ENCODE measurements at places on chromosomes 1 and 21. TPM values are rescaled to one million over a fixed set of nuclear protein-coding genes. Genes with fewer than 3 reads are reported as not detected.

DNA sequence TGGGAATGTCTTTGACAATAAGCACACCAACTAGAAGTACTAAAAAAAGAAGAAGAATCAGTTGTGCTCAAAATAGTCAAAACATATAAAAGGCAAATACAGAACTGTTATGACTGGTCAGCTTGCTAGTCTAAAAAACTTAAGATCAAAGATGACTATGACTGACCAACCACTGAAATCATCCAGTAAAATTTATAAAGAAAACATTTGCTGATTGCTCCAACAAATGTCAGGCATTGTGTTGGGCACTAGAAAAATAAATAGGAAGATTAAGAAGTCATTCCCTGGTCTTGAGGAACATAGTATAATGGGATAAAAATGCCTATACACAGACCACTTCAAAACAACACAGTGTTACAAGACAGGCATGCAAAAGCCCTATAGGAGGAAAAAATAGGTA is 9.3 kb upstream of the ANGPTL3 start:
- no peak for DNase-seq

DNA sequence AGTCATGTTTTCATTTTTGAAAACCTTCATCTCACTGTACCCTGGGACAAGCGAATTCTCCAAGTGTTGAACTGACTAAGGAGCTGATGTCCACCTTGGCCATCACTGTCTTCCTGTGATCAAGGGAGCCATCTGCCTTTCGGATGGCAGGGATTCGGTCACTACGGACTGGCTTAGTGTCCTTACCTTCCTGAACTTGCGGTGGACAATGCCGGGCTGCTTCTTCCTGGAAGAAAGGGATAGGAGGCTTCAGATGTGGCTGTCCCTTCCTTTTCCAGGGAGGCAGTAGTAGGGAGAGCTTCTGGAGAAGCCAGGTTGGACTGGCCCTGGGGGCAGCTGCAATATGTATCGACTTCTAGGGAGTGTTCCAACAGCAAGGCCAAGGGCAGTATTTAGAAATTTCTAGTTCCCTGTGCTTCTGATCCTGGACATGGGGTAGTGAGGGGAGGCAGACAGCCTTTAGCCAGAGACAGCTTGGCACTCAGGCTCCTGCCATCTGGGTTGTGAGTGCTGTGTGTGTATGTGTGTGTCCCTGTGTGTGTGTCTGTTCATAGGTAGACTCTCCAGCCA is 114.6 kb downstream of the IER5 start:
- DNase-seq: no peak

- no peak for DNase-seq
Measured at GRCh38 chr1:167627865-167628641, 2.0 kb upstream of the RCSD1 start.

The PTAFR gene
- total RNA-seq: 7.0 TPM

The TTC39A gene
- 1.2 TPM for total RNA-seq

The MNDA gene
- 27.8 TPM for total RNA-seq

The CD1E gene
- total RNA-seq: not detected
